Head of caudate nucleus (tissue), 42 donors: ENCODE measurements at places on chromosomes 1 and 21.

DNA sequence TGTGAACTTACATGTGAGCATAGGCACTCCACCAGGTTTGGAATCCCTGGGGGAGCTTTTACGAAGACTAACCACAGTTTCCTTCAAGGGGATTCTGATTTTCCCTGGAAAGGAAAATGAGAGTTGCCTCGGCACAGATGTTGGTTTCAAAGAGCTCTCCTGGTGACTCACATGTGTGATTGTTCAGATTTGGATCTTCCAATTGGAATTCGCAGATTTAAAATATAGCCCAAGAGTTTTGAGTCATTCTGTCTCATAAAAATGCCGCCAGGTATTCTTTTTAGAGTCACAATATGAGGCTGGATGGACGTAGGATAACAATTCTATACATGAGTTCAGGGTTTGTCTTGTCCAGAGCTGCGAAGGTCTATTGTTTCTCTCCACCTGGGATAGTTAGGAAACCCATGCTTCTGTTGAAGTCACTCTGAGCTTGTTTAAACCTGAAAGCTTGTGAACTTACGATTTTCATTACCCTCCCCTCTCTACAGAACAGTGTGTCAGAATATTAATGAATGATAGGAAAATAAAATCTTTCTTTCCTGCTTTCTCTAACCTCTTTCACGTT, 64.9 kb downstream of the TGFB2 start:
- DNase-seq, result no peak

DNA sequence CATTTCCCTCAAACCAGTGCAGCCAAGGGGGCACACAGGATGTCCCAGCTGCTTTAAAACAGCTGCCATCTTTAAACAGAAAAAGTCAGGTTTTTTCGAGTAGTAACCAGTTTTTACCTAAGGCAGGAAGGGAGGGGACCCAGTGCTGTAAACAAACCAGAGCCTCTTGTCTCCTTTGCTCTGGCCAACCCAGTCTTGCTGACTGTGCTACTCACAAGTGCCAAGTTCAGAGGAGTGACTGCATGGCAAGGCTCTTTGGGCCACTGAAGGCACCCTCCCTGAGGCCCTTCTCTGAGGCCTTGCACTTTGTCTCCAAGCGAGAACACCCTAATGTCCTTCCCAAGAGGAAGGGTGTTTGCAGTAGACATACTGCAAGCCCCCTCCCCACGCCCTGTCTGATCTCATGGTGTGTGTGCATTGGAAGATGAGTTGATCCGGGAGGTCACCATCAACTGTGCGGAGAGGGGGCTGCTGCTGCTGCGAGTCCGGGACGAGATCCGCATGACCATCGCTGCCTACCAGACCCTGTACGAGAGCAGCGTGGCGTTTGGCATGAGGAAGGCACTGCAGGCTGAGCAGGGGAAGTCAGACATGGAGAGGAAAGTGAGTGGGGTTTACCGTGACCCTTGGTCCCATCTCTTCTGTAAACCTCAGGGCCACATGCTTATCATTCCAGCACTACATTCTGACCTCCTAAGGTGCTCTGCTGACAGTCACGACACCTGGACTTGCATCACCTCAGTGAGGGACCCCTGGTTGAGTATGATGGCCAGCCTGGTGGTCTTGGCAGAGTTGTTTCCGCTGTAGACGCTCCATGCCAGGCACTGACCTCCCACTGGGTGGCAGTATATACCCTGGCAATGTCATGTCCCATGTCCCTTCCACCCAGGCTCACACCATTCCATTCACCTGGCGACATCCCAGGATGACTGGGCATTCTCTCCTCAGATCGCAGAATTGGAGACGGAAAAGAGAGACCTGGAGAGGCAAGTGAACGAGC, 4.7 kb downstream of the DNALI1 start:
- DNase-seq, result no peak

- no peak for DNase-seq
These were observed 184.7 kb upstream of the SGIP1 start for GRCh38 chr1:66349242-66349641.

DNA sequence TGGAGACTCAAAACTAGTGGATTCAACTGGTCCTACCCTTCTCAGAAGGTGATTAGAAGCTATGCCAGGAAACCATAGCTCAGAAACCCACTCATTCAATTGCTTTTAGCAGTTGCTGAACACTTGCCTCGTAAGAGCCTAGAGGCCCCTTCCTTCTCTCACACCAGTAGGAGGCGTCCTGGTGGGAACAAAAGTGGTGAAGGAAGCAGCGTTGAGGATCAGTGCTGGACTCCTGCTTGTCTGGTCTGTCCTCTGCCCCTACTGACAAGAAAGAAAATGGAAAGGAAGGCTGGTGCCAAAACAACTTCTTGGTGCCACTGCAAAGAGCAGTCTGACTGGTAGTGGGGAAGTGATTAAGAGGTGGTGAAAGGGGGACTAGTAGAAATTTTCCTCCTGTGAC, 269.7 kb downstream of the LMO4 start:
- DNase-seq, result no peak

- no peak for DNase-seq
These were observed 789 bp upstream of the GALE start for GRCh38 chr1:23801338-23801748.

GRCh38 chr1:174815036-174815435, 184.7 kb upstream of the CACYBP start:
- peak; percentile 47 for DNase-seq
